Fibroblast of lung (primary cell): ENCODE measurements at places on chromosomes 12 and 14. TPM values are rescaled to one million over a fixed set of nuclear protein-coding genes. Genes with fewer than 3 reads are reported as not detected.

Gene SLC7A7
- 5.1 and 6.3 TPM in 2 replicates for total RNA-seq

Gene KRT79
- total RNA-seq: not detected in 2 replicates

Gene OR4E2
- total RNA-seq: not detected in 2 replicates

Gene P2RX2
- not detected in 2 replicates for total RNA-seq

Gene HOXC6
- total RNA-seq: 0.17 and 0.51 TPM in 2 replicates

Gene PRIMA1
- not detected in 2 replicates for total RNA-seq

Gene MANSC1
- total RNA-seq: 1.3 and 1.8 TPM in 2 replicates

Gene NTF3
- 1.5 and 5.9 TPM in 2 replicates for total RNA-seq

Gene CLSTN3
- total RNA-seq: 9.5 and 23.5 TPM in 2 replicates

Gene CIT
- total RNA-seq: 4.6 and 25.4 TPM in 2 replicates

Gene KIF26A
- under 0.01 and 2.0 TPM in 2 replicates for total RNA-seq

Gene OTOGL
- total RNA-seq: under 0.01 and 0.17 TPM in 2 replicates

Gene PTPRO
- total RNA-seq: 0.26 and 0.33 TPM in 2 replicates

Gene RTN1
- under 0.01 and 0.17 TPM in 2 replicates for total RNA-seq

DNA sequence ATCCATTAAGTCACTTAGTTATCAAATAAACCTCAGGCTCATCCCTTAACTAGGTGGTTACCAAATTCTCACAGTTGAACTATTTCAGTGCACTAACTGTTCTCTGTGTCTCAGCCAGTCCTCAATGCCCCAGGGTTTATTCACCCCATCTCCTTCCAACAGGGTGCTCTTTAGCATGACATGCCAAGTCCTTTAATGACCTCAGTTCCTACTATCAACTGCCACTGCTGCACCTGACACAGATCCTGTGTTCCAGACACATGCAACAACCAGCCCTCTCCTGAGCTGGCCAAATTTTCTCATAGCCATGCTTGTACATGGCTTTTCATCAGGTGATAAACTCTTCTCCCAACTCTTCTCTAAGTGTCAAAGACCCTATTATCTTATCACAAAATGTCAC lies 80.0 kb downstream of the ATXN2 start:
- H3K4me1 ChIP-seq: no peaks in the 10 kb centered on the region
- no peak overlapping the region for H3K4me3 ChIP-seq

GRCh38 chr12:56420411-56420810 lies 28.8 kb downstream of the TIMELESS start:
- DNase-seq: no peak
- no peaks in the 10 kb centered on the region for H3K4me1 ChIP-seq
- H3K27me3 ChIP-seq: no peaks in the 10 kb centered on the region
- no peak overlapping the region for H3K4me3 ChIP-seq
- peaks cover 12% of the 10 kb centered on the region for H3K36me3 ChIP-seq

GRCh38 chr12:31353750-31354708 lies 28.1 kb upstream of the SINHCAF start:
- H3K27me3 ChIP-seq: no peaks in the 10 kb centered on the region
- H3K4me3 ChIP-seq: no peak overlapping the region
- no peak for DNase-seq
- H3K4me1 ChIP-seq: no peaks in the 10 kb centered on the region
- no peak overlapping the region for H3K27ac ChIP-seq

GRCh38 chr12:57765003-57765697 lies 1.7 kb downstream of the CYP27B1 start:
- no peak for DNase-seq
- H3K27me3 ChIP-seq: peaks cover 31% of the 10 kb centered on the region
- H3K4me1 ChIP-seq: peaks cover 13% of the 10 kb centered on the region
- peaks cover 8% of the 10 kb centered on the region for H3K36me3 ChIP-seq
- no peak overlapping the region for H3K27ac ChIP-seq
- no peak overlapping the region for H3K4me3 ChIP-seq

- no peak overlapping the region for H3K4me3 ChIP-seq
- no peaks in the 10 kb centered on the region for H3K4me1 ChIP-seq
Measured at GRCh38 chr14:28365510-28365909, 401.1 kb upstream of the FOXG1 start.

DNA sequence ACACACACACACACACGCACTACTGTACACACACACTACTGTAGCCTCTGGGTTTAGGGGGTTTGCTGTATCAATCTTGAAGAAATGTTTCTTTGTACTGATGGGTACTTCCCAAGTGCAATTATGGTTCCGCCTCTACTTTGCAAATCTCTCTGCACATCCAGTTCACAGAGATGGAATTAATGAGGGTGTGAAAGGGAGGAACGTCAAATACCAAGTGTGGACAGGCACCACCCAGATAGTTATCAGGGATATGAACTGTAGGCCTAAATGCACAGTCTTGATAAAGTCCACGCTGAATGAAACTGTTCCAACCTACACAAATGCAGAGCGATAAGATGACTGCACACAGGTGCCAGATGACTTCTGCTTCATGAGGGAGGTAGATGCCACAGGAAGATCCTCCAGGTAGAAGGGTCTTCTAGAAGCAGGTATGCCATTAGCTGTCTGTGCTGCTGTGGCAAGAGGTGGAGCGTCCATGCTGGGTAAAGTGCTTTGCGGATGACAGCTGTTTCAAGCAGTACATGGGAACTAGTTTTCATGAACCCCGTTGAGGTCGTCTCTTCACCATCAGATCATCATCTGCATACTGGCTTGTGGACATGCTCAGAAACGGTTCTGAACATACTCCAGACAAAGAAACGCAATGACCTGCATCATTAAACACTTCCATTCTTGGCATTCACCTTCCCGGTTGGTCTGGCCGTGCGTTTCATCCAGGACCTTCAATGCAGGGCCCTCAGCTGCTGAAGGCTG lies 314.3 kb upstream of the RTL1 start:
- H3K27ac ChIP-seq: no peak overlapping the region
- H3K36me3 ChIP-seq: no peaks in the 10 kb centered on the region
- no peaks in the 10 kb centered on the region for H3K4me1 ChIP-seq
- H3K27me3 ChIP-seq: no peaks in the 10 kb centered on the region
- no peak overlapping the region for H3K4me3 ChIP-seq

- no peak for DNase-seq
- no peak overlapping the region for H3K27ac ChIP-seq
- peaks cover 10% of the 10 kb centered on the region for H3K4me1 ChIP-seq
- no peak overlapping the region for H3K4me3 ChIP-seq
- H3K27me3 ChIP-seq: no peaks in the 10 kb centered on the region
Measured at GRCh38 chr12:89155826-89156225, 196.5 kb downstream of the DUSP6 start.

GRCh38 chr14:68418174-68419118 lies 374.4 kb downstream of the ZFP36L1 start:
- H3K27me3 ChIP-seq: no peaks in the 10 kb centered on the region
- no peak overlapping the region for H3K4me3 ChIP-seq
- no peak for DNase-seq
- no peaks in the 10 kb centered on the region for H3K4me1 ChIP-seq
- no peaks in the 10 kb centered on the region for H3K36me3 ChIP-seq

GRCh38 chr12:56839915-56840325 lies 76.8 kb downstream of the HSD17B6 start:
- H3K4me1 ChIP-seq: no peaks in the 10 kb centered on the region
- H3K27me3 ChIP-seq: no peaks in the 10 kb centered on the region
- no peaks in the 10 kb centered on the region for H3K36me3 ChIP-seq
- DNase-seq: peak; percentile 33
- H3K4me3 ChIP-seq: no peak overlapping the region

GRCh38 chr14:57879516-57879915 lies 13.6 kb upstream of the SLC35F4 start:
- H3K27ac ChIP-seq: no peak overlapping the region
- H3K27me3 ChIP-seq: no peaks in the 10 kb centered on the region
- H3K4me1 ChIP-seq: no peaks in the 10 kb centered on the region

DNA sequence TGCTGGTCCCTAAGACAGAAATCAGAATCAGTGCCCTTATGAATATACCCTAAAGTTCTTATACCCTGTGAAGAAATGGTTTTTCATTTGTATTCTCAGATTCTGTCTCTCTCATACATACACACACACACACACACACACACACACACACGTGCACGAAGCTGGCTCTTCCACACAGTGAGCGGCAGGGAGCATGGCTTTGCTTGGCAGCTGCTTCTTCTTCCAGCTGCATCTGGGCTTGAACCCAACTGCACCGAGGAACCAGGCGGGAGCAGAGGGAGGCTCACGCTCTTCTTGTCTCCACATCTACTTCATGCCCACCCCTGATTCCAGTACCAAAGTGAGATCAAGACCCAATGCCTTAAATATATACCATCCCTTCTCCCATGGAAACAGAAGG lies 19.4 kb downstream of the GRIN2B start:
- H3K27me3 ChIP-seq: no peaks in the 10 kb centered on the region

DNA sequence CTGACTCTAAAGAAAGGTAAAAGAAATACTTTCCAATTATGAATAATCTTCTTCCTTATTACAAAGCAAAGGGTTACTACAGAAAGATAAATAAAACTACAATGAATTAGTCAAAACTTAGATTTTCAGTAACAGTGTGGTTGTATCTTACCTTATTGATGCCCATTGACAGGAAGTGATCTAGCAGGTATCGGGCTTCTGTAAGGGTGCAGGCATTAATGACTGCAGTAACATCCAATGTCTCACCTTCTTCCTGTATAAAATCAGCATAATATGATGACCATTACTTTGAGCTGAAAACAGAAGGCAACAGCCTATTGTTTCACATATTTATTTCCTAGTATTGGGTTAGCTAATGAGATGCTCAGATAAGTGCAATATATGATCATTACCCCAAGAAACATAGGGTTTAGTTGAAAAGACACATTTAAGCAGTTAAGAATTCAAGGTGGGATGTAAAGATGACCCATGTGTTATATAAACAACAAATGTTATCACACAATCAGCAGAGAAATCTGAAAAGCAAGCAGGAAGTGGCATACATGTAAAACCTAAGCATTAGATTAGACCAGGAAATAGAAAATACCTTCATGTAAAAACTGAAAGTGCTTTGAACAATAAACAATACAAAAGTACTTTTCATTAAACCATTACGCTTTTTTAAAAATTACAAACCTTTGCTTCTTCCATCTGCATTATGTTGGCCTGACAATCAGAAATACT lies 111.2 kb downstream of the KIF21A start:
- DNase-seq: no peak
- no peaks in the 10 kb centered on the region for H3K27me3 ChIP-seq
- H3K27ac ChIP-seq: no peak overlapping the region

- H3K27me3 ChIP-seq: no peaks in the 10 kb centered on the region
- no peak overlapping the region for H3K4me3 ChIP-seq
- no peak overlapping the region for H3K27ac ChIP-seq
- DNase-seq: peak; percentile 50
- H3K36me3 ChIP-seq: no peaks in the 10 kb centered on the region
- H3K4me1 ChIP-seq: no peaks in the 10 kb centered on the region
Measured at GRCh38 chr12:29655861-29656260, 127.9 kb downstream of the TMTC1 start.

DNA sequence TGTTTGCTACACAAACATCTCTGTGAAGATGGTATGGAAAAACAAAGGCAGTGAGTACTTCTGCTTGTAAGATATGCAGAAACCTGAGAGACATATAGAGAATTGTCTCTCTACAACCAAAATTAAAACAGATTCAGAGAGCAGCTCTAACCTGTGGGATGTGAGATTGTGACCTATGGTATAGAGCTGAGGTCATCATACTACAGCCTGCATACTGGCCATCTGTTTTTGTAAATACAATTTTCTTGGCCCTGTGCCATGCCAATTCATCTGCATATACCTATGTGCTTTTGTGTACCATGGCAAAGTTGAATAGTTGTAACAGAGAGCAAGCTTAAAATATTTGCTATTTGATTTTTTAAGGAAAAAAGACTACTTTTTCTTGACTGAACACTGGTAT lies 99.6 kb downstream of the LMO3 start:
- H3K36me3 ChIP-seq: no peaks in the 10 kb centered on the region
- no peaks in the 10 kb centered on the region for H3K4me1 ChIP-seq
- H3K4me3 ChIP-seq: no peak overlapping the region

DNA sequence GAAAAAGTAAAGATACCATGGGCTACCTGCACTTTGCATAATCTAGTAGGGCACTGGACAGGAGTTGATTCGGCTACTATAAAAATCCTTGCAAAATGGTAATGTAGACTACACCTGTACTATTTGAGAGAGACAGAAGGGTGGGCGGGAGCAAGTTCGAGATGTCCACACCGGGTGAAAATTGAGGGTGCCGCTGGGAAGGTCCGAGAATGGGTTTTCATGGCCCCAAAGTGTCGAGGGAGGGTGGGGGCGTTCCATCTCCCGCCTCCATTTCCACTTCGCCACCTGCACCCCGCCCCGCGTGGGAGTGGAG lies 648 bp downstream of the SNX6 start:
- no peaks in the 10 kb centered on the region for H3K4me1 ChIP-seq
- H3K27ac ChIP-seq: peak overlapping the region; percentile 94
- peak overlapping the region; percentile 98 for H3K4me3 ChIP-seq
- DNase-seq: no peak

DNA sequence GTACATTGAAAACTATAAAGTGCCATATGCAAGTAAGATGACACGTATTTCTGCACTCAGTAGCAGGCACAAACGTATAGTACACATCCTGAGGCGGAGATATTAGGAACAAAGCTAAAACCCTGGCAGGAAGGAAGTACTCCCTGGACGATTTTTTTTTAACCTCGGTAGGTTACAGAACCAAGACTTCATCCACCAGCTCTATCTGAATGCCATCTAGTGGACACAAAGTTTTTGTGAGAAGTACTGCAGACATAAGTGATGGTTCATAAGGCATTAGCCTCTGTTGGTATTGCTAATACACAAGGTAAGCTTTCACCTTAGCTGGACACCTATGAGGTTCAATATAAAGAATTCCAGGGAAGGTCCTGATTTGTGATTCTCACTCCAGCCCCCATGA lies 83.0 kb upstream of the CCDC196 start:
- H3K36me3 ChIP-seq: no peaks in the 10 kb centered on the region
- no peak overlapping the region for H3K4me3 ChIP-seq
- H3K27ac ChIP-seq: no peak overlapping the region

- H3K36me3 ChIP-seq: no peaks in the 10 kb centered on the region
- no peaks in the 10 kb centered on the region for H3K4me1 ChIP-seq
- no peaks in the 10 kb centered on the region for H3K27me3 ChIP-seq
- no peak for DNase-seq
- H3K27ac ChIP-seq: no peak overlapping the region
- no peak overlapping the region for H3K4me3 ChIP-seq
Measured at GRCh38 chr14:70780396-70781075, 28.8 kb downstream of the MAP3K9 start.

GRCh38 chr12:62977418-62977817 lies 42.5 kb upstream of the PPM1H start:
- no peak overlapping the region for H3K4me3 ChIP-seq
- no peaks in the 10 kb centered on the region for H3K4me1 ChIP-seq
- no peak for DNase-seq
- no peaks in the 10 kb centered on the region for H3K27me3 ChIP-seq
- no peak overlapping the region for H3K27ac ChIP-seq
- H3K36me3 ChIP-seq: no peaks in the 10 kb centered on the region

- no peak overlapping the region for H3K4me3 ChIP-seq
- no peak overlapping the region for H3K27ac ChIP-seq
- DNase-seq: no peak
- H3K36me3 ChIP-seq: no peaks in the 10 kb centered on the region
- no peaks in the 10 kb centered on the region for H3K4me1 ChIP-seq
Measured at GRCh38 chr12:23930599-23930998, 18.9 kb downstream of the SOX5 start.

DNA sequence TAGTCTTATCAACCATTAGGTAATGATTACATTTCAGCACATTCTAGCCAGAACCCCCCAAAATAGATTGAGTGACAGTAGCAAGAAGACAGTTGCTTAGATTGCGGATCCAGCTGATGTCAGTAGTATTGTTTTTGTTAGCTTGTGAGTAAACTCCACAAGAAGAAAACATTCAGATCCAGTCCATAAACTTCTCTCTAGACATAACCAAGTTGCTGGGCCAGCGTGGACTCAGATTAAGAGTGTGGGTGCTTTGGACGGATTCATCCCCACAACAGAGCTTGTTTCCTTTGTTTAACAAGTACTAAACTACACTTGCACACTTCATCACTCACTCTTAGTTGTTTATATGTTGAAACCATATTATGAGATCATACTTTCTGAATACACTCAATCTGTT lies 293.4 kb downstream of the NPAS3 start:
- no peak overlapping the region for H3K4me3 ChIP-seq
- peak; percentile 48 for DNase-seq
- H3K4me1 ChIP-seq: no peaks in the 10 kb centered on the region
- H3K27me3 ChIP-seq: no peaks in the 10 kb centered on the region
